Neuronal stem cell (in vitro differentiated cells): ENCODE measurements at places on chromosomes 7 and 10.

DNA sequence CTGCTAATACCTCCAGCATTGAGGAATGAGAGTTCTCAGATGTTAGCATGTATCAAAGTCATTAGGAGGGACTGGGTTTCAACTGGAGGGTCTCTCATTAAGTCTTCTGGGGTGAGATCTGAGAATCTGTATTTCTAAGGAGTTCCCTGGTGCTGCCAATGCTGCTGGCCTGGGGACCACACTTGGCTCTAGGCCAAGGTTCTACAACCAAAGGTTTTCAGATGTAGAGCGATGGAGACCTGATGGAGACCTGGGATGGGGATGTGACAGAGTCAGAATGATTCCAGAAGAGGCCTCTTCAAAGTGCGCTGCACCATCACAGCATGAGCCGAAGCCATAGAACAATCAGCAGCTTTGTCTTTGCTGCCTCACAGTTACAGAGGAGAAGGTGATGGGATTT, 27.2 kb downstream of the ST8SIA6 start:
- no peak for DNase-seq

- DNase-seq = no peak
Observed at GRCh38 chr7:84999450-84999849, 187.4 kb downstream of the SEMA3D start.

DNA sequence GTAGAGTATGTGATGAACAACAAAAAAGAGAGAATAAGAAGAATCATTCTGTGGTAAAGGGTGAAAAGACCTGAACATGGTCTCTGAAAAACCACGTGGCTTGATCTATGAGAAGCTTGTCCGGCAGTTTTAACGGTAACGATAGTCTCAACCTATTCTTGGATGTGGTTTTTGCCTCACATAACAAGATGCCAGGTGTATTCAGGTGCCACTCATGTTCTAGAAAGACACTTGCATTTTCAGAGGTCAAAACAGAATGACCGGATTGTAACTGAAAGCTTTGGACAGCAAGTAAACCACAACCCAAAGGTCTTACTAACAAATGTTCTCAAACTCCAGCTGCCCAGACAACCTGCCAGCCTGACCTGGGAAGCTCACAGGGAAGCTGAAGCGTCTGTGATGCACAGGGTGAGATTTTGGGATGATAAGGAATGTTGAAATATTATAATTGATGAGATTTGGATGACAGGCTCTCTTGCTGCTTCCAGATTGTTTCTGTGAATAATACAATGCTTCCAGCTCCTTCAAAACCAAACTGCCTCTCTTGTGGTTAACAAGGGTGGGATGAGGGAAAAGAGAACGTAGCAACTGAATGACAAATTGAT, 137.4 kb upstream of the GRB10 start:
- DNase-seq = no peak

DNA sequence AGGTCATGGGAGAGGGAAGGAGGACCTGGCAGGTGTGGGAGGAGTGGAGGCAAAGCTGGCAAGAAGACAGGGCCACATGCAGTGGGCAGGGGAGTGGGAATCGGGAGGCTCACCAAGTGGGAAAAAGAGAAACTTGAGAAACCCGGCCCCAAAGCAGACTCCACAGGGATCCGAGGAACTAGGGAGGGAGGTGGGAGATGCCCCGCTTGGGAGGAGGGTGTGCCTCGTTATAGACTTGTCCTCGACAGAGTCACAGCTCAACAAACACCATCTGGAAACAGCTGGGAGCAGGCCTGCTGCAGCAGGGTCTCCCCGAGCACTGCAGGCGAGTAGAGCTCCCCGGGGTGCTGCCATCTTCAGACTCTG, 54.8 kb downstream of the MKI67 start:
- no peak for DNase-seq

DNA sequence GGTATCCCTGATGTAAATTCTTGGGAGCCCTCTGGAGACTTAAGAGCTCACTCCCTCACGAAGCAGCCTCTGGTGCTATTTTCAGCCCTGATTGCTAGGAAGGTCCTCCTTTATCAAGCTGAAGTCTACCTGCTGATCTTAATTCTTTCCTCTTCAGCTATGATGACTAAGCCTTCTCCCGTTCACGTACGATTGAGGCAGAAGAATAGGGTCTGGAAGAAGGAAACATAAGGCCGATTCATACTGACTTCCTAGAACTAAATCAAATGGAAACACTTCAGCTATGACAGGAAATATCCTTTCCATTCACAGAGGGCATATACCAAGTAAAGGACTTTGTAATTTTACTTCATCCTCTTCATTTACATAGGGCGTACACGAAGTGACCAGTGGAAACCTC, 107.0 kb downstream of the CPXM2 start:
- DNase-seq = no peak
